ENCODE measurements at places on chromosomes 12 and 14.

DNA sequence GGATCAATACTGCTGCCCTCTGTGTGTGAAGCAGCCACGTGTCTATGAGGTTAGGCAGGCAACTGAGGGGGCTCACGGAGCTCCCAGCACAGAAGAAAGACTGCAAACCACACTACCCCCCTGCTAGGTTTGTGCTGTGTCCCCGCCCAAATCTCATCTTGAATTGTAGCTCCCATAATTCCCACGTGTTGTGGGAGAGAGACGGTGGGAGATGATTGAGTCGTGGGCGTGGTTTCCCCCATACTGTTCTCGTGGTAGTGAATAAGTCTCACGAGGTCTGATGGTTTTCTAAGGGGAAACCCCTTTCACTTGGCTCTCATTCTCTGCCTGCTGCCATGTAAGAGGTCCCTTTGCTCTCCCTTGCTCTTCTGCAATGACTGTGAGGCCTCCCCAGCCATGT, 68.6 kb downstream of the ACTN1 start:
- peaks cover 4% of the 10 kb centered on the region for H3K4me1 ChIP-seq
- DNase-seq: peak; percentile 17
- no peak overlapping the region for H3K4me3 ChIP-seq
- peaks cover 8% of the 10 kb centered on the region for H3K36me3 ChIP-seq
- H3K27me3 ChIP-seq: no peaks in the 10 kb centered on the region

DNA sequence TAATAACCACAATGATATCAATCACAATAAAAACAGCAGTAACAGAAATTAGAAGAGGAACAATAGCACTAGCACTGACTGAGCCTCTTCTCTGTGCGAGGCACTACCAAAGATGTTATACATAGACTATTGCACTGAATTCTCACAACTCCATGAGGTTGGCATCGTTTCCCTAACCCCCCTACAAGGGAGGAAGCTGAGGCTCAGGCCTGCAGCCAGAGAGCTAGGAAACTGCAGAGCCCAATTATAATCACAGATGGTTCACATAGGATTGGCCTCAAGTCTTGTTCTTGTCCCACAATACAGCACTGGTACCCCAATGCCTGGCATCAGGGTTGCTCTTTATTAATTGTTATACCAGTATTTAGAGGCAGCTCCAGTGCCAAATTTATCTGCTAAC, 278.0 kb downstream of the CEP128 start:
- peaks cover 3% of the 10 kb centered on the region for H3K4me1 ChIP-seq
- H3K27me3 ChIP-seq: no peaks in the 10 kb centered on the region
- H3K27ac ChIP-seq: no peak overlapping the region
- no peaks in the 10 kb centered on the region for H3K36me3 ChIP-seq
- no peak for DNase-seq

GRCh38 chr14:63362389-63362819, 43.7 kb upstream of the GPHB5 start:
- H3K27me3 ChIP-seq: peaks cover 28% of the 10 kb centered on the region
- no peak overlapping the region for H3K4me3 ChIP-seq
- no peaks in the 10 kb centered on the region for H3K36me3 ChIP-seq
- H3K27ac ChIP-seq: no peak overlapping the region
- no peak for DNase-seq

- H3K27me3 ChIP-seq: no peaks in the 10 kb centered on the region
- H3K4me1 ChIP-seq: peaks cover 55% of the 10 kb centered on the region
- H3K27ac ChIP-seq: peak overlapping the region; percentile 70
Measured at GRCh38 chr14:91257328-91258010, 13.0 kb upstream of the GPR68 start.

- H3K27me3 ChIP-seq: no peaks in the 10 kb centered on the region
- H3K36me3 ChIP-seq: no peaks in the 10 kb centered on the region
- no peak overlapping the region for H3K4me3 ChIP-seq
- no peaks in the 10 kb centered on the region for H3K4me1 ChIP-seq
- no peak overlapping the region for H3K27ac ChIP-seq
Measured at GRCh38 chr14:38297681-38298080, 41.8 kb upstream of the CLEC14A start.

DNA sequence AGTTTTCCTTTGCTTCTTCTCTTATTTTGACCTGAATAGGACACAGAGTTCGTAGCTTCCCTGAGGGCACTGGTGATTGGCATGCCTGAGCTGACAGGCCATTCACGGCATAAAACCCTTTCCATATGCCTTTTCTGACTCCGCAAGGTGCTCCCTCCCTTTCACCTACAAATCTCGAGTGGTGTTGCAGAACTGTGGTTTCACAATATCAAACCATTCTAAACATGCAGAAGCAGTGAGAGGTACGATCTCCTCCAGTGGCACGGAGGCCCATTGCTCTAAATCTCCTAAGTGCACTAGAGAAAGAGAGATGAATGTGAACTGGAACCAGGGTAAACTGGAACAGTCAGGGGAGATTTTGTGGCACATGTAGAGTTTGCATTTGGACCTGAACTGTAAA, 23.9 kb downstream of the CLSTN3 start:
- H3K4me3 ChIP-seq: no peak overlapping the region
- H3K27ac ChIP-seq: no peak overlapping the region
- DNase-seq: no peak
- no peaks in the 10 kb centered on the region for H3K4me1 ChIP-seq

DNA sequence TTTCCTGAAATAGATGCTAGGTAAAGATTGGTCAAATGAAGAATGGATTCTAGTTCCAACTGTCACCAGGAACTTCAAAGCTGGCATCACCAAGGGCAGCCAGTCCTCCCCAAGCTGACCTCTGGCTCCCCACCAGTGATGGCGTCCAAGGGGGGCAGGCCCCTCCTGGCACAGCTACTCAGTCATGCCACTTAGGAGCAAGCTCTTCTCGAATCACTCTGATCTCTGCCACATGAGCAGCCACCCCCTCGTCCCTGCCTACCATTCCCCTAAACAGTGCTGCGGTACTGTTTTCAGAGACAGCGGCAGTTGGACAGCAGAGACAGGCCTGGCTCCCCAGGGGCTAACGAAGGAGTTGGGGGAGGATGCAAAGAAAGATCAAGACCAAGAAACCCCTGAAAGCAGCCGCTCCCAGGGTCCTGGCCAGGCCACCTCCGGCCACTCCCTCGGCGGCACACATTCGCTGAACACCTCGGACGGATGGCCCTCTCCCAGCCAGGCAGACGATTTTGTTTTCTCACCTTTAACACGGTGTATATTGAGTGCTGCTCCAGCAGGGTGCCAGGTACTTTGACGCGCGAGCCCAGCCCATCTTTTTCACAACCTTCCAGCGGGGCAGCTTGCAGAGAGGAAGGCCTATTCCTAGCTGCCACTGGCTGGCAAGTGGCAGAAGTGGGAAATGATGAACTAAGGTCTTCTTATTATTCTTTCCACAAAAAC, 47.4 kb downstream of the ARL6IP4 start:
- H3K27me3 ChIP-seq: no peaks in the 10 kb centered on the region
- no peak overlapping the region for H3K4me3 ChIP-seq
- H3K36me3 ChIP-seq: peaks cover 2% of the 10 kb centered on the region
- peaks cover 15% of the 10 kb centered on the region for H3K4me1 ChIP-seq
- DNase-seq: no peak

DNA sequence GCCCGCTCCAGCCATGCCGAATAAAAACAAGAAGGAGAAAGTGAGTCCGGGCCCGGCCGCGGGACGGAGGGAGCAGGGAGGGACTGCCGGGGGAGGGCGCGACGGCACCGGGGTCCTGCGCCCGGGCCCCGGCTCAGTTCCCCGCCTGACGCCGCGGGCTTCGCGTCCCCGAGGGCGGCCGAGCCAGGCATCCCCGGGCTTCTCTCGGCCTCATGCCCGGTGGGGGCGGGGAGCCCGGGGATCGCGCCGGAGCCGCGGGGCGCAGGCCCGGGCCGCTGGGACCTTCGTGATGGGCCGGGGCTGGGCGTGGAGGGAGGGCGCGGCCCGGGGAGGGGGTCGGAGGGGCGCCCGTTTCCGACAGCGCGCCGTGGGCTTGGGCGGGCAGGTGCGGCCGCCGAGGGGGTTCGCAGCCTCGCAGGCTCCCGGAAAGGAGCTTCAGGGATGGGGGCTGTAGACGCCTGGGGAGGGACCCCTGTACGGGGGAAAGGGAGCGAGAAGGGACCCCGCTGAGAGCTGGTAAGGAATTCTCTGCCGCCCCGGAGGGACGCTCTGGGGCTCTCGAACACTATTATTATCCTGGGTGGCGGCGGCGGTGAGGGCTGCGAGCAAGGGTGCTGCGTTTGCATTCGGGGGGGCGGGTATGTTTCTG, 496 bp downstream of the PPP2R5C start:
- DNase-seq: peak; percentile 34
- H3K27me3 ChIP-seq: peaks cover 6% of the 10 kb centered on the region
- H3K27ac ChIP-seq: peak overlapping the region; percentile 72

DNA sequence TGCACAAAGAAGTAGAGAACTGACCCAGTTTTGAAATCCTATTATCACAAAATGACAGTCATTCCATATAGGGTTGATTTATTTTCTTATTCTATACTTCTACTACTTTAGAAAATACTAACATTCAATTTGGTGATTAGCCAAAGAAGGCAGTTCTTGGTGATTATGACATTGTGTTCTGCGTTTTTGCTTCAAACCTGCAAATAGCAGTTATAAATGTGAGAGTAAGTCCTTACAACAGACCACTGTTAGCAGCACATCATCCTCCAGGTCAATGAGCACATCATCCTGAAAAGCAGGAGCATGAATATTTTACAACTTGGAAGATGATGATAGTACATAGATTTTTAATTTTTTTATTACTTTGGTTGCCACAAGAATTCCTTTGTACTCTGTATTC, 53.1 kb downstream of the LIN7A start:
- H3K27me3 ChIP-seq: no peaks in the 10 kb centered on the region
- H3K4me1 ChIP-seq: no peaks in the 10 kb centered on the region
- no peaks in the 10 kb centered on the region for H3K36me3 ChIP-seq
- H3K4me3 ChIP-seq: no peak overlapping the region
- H3K27ac ChIP-seq: no peak overlapping the region
- DNase-seq: no peak

- peaks cover 18% of the 10 kb centered on the region for H3K27me3 ChIP-seq
- H3K36me3 ChIP-seq: no peaks in the 10 kb centered on the region
- no peak overlapping the region for H3K4me3 ChIP-seq
- no peak overlapping the region for H3K27ac ChIP-seq
- DNase-seq: no peak
- H3K4me1 ChIP-seq: peaks cover 14% of the 10 kb centered on the region
Measured at GRCh38 chr12:101619026-101619786, 24.4 kb downstream of the MYBPC1 start.

GRCh38 chr14:33435911-33436689, 497.4 kb downstream of the NPAS3 start:
- DNase-seq: peak; percentile 6
- H3K4me3 ChIP-seq: peak overlapping the region; percentile 15
- H3K36me3 ChIP-seq: no peaks in the 10 kb centered on the region
- no peak overlapping the region for H3K27ac ChIP-seq
- no peaks in the 10 kb centered on the region for H3K27me3 ChIP-seq

- peaks cover 20% of the 10 kb centered on the region for H3K4me1 ChIP-seq
- peaks cover 2% of the 10 kb centered on the region for H3K36me3 ChIP-seq
- no peak for DNase-seq
- peaks cover 11% of the 10 kb centered on the region for H3K27me3 ChIP-seq
- H3K4me3 ChIP-seq: no peak overlapping the region
Measured at GRCh38 chr12:26863515-26863914, 30.5 kb upstream of the ITPR2 start.

GRCh38 chr12:2697057-2697800, 97.5 kb upstream of the FKBP4 start:
- H3K4me3 ChIP-seq: no peak overlapping the region
- H3K36me3 ChIP-seq: peaks cover 2% of the 10 kb centered on the region
- no peak for DNase-seq
- H3K27me3 ChIP-seq: peaks cover 33% of the 10 kb centered on the region

- no peak for DNase-seq
- H3K27ac ChIP-seq: peak overlapping the region; percentile 78
- H3K27me3 ChIP-seq: no peaks in the 10 kb centered on the region
- H3K4me1 ChIP-seq: peaks cover 57% of the 10 kb centered on the region
- peak overlapping the region; percentile 54 for H3K4me3 ChIP-seq
Measured at GRCh38 chr14:75497701-75498100, 24.6 kb upstream of the BATF start.

DNA sequence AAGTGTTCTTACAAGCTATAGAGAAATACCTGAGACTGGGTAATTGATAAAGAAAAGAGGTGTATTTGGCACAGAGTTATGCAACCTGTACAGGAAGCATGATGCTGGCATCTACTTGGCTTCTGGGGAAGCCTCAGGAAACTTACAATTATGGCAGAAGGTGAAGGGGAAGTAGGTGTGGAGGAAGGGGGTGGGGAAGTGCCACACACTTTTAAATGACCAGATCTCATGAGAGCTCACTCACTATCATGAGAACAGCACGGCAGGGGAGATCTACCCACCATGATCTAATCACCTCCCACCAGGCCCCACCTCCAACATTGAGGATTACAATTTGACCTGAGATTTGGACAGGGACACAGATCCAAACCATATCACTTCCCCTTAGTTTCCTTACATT, 32.8 kb downstream of the TSHR start:
- DNase-seq: no peak
- peaks cover 13% of the 10 kb centered on the region for H3K27me3 ChIP-seq
- no peak overlapping the region for H3K27ac ChIP-seq
- H3K4me3 ChIP-seq: no peak overlapping the region
- H3K36me3 ChIP-seq: peaks cover 1% of the 10 kb centered on the region
- peaks cover 14% of the 10 kb centered on the region for H3K4me1 ChIP-seq

DNA sequence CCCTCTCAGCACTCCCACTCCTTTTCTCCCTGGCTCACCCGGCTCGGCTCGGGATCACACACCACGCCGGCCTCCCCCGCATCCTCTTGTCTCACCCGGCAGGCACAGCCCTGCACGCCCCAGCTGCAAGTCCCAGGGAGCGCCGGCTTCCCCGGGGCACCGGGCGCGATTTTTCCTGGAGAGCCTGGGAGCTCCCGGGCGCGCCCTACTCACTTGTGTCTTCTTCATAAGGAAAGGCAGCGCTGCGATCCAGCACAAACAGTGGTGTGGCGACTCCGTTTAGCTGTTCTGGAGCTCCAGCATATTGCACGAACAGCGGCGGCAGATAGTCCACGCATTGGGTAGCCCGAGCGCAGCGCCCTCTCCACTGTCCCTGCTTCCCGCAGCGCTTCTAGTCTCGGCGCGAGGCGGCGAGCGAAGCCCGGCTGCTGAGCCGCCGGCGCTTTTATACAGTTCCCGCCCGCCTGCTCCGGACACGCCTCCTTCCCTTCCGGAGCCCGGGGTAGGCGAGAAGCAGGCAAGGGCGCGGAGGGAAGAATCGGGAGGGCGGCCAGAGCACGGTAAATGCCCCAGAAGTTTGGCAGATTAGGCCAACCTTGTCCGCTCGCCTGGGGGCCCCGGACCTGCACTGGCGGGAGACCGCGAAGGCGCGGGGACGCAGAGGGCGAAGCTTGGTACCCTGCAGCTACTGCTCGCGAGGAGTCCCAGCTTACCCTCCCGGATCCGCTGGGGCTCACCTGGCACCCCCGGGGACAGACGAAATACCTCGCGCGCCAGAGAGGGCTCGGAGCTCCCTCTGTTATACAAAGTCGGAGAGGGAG, at the start of gene KITLG:
Gene KITLG (minus strand): TSS at position 421 of the 821 bp plus-strand sequence. CDS start 193 bp downstream, at position 228.
- peak within 1 kb of the TSS; percentile 82 for H3K4me3 ChIP-seq
- peaks cover 10% of the 10 kb centered on the region for H3K4me1 ChIP-seq
- H3K27me3 ChIP-seq: peaks cover 65% of the 10 kb centered on the region
- DNase-seq: peak; percentile 38
- no peak within 1 kb of the TSS for H3K27ac ChIP-seq
